Activated T-helper 1 cell treated with Interleukin-2 at 50 U/mL for 16 hours (primary cell): ENCODE measurements at places on chromosomes 2 and 18.

- DNase-seq: no peak
These were observed 1169.3 kb upstream of the DDX18 start for GRCh38 chr2:116645155-116645554.

DNA sequence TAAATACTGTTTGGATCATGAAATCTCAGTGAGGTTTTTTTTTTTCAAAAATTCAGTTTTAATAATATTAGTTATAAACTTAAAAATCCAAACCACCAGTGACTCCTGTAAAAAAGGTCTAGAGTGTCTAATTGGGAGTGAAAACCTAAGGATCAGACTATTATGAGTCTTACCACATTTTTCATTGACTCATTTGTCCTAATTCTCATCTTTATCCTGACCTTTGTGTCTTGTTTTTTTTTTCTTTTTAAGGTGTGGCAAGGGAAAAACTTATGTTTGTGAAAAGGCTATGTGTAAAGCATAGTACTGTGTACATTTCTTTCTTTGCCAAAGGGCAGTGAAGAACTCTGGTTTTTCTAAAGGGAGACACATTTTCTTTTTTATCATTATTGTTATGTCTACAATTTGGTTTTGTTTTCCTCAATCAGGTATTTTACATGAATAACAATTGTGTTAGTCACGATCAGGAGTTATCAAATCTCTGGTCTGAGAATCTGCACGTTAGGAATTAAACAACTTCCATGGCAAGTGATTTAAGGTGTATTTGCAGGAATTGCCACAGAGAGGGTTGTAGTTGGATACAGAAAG, 52.6 kb downstream of the RHBDD1 start:
- DNase-seq: no peak

GRCh38 chr2:217868911-217869334, 133.9 kb downstream of the TNS1 start:
- DNase-seq: no peak

DNA sequence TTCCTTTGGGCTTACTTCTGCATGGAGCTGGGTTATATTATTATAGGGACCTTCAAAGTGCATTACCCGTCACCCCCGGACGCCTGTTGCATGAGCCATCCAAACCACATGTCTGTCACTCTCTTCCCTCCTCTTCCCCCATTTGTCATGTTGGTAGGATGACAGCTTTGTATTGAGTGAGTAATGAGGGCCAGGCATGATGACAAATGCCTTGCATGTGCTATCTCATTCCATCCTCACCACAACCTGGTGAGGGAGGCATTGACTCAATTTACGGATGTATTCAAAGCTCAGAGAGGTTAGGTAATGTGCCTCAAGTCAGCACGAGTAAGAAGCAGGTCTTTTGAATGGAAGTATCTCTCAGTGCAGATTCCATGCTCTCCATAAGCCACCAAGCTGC, 510.5 kb upstream of the TNP1 start:
- no peak for DNase-seq

GRCh38 chr2:126208266-126208665, 447.7 kb upstream of the GYPC start:
- DNase-seq: no peak

GRCh38 chr2:68193144-68193543, 35.5 kb downstream of the PNO1 start:
- DNase-seq: no peak

- no peak for DNase-seq
These were observed 330.2 kb upstream of the FANCL start for GRCh38 chr2:58571181-58571852.

- DNase-seq: no peak
These were observed 16.1 kb upstream of the ANKRD53 start for GRCh38 chr2:70962211-70962884.

DNA sequence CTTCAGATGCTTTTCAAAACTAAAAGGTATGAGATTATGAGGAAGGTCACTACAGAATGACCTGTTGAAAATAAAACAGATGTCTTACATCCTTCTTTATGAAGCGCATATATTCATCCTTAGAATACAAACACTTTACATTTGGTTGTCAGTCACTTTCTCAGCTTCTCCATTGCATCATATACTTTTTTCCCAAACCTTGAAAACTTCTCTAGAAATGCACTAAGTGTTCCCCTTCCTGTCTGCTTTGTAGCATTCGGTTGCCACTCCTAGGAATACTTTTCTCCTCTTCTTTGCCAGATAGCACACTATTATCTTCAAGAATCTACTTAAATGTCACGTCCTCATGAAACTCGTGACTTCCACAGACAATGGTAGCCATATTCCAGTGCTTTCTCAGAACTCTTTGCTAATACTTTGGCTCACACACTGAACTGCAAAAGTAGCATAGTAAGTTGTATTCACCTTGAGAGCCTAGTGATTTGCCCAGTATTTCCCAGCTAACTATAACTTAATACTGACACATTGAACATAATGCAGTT, 27.6 kb downstream of the DSC1 start:
- DNase-seq: no peak

GRCh38 chr18:5627776-5628511, 84.1 kb upstream of the EPB41L3 start:
- DNase-seq: no peak

- no peak for DNase-seq
These were observed 13.4 kb upstream of the PDIA6 start for GRCh38 chr2:10826026-10826425.

DNA sequence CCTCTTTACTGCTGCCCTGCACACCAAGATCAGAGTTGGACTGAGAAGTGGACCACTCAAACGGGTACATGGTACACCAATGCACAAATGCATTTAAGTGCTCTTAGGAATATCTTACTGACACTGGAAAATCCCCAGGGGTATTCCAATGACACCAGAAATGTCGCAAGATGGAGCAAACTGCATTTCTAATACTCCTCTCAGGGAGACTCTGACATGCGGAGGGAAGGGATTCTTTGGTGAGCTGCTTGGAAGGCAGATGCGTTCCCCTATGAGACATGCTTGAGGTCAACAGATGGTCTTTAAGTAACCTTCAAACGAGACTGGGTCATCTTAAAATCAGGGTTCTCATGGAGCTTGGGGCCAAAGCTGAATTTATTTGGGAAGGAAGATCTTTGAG, 521.8 kb upstream of the TCF4 start:
- no peak for DNase-seq

GRCh38 chr2:240435948-240436682, 652 bp downstream of the GPC1 start:
- DNase-seq: no peak

- DNase-seq: no peak
These were observed 404.3 kb downstream of the ZNF521 start for GRCh38 chr18:24947521-24948305.

DNA sequence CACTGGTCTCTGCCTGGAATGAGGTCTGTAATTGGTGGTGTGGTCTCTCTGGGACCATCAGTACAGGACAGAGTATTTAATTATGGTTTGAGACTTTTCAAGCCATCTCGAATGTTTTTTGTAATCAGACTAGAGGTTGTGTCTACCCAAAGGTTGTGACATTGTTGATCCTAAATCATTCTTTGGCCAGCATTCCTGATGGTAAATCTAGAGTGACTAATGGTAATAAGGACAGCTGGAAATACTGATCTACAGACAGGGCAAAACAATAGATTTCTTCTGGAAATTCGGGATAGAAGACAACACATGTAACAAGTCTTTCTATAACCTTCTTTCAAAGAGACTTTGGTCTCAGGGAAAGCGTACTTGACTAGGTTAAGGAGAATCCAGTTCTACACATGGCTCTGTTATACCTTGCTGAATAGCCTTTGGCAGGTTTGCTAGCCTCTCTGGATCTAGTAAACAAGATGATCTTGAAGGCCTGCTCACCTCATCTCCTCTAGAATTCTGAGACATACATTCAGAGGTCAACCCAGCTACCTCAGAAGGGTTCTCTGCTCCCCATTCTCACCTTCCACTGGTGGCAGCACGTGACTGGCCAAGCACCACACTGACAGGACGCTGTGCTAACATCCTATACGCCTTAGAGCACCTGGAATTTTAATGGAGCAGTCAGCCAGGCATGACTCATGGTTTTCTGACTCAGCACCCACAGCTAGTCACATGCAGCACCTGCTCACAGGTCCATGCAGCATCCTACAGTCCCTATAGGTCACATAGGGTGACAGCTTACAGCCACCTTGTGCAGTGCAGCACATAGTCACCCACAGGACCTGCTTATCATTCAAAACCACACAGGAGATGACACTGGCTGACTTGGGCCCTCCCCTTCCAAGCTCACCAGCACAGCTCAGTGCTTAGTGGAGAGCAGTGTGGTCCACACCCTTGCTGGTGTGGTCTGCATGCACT, 12.2 kb downstream of the PLB1 start:
- DNase-seq: no peak

DNA sequence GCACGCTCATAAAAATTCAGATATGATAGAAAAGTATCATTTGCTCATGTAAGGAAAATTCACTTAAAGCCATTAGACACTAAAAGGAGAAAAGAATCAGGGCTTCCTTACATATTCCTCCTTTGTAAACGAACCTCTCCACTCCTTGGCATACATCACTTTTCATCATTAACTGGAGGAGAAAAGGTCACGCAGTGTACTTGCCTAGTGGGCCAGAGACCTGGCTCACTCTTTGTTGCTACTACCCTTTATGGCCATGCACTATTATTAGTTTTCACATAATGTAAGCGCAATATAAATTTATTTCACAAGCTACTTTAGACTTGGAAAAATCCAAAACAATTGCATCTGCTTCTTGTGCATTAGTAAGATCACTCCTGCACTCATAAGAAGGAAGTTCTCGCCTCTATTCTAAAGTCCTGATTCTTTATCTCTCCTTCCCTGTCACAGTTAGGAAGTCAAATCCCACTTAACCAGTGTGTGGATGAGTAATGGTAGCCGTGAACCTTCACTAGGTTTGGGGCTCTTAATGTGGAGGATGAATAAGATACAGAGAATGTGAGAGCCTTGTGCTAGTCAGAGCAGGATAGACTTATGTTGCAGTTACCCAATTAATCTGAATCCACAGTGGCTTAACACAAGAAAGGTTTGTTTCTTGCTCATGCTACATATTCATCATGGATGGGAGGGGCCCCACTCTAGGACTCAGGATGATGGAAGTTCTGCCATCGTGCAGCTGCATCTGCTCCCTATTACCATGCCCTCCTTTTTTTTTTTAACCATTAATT, 115.0 kb upstream of the GLS start:
- DNase-seq: no peak

DNA sequence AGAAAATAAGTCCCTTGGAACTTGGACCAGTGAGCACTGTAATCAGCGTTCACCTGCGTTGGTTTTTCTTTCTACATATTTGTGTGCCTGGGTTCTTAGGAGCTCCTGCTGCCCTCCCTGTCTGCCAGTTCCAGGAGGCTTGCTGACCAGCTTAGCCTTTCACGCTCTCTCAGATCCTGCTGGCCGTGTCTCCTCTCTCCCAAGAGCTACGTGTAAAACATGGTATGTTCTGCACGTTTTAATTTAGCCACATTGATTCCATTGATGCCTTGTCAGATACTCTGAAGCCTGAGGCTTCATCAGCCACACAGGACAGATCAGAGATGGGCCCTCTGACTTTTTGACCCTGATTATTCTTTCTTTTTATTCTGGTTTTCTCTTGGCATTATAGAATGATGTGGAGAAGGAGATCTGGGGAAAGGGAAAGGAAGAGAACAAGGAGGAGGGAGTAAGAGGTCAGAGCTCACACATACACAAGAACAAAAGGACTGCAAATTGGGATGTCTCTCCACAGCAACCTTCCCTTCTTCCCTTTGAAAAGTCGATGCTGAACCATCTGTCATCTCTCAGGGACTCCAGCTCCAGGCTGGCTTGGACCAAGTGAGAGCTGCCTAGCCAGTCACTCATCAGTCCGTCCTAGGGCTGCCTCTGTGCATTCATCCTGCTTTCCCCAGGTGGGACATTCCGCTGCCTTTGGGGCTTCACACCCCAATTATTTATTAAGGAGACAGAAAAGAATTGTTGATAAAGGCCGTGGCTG, 152.8 kb downstream of the PIK3C3 start:
- DNase-seq: no peak

- DNase-seq: no peak
These were observed 564.6 kb upstream of the PKDCC start for GRCh38 chr2:41483226-41483625.

DNA sequence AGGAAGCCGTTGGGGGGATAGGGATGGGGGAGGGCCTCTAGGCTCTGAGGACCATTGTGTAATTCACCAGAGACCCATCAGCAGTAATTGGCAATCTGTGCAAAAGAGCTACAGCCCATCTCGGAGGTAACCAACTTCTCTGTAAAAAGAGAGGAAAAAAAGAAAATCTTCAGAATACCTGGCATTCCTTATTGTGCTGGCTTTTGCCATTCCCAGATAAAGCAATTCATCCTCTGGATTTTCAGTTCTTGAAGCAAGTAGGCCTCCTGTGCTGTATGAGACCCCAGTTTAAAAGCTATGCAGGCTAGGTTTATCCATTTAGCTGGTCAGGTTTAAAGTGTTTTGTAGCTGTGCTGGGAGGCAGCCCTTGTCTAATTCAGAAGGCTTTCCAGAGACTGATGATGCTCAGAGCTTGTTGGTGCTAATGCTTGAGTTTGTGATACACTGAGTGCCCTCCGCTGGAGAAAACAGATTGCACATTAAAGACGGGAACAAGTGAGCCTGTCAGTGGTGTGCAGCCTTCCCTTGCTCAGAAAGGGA, at the start of gene LRRTM4:
Gene LRRTM4, minus strand, starts transcription at position 446 of the 540 bp plus-strand sequence.
- no peak for DNase-seq

GRCh38 chr18:51390702-51391101, 193.2 kb upstream of the MEX3C start:
- no peak for DNase-seq

DNA sequence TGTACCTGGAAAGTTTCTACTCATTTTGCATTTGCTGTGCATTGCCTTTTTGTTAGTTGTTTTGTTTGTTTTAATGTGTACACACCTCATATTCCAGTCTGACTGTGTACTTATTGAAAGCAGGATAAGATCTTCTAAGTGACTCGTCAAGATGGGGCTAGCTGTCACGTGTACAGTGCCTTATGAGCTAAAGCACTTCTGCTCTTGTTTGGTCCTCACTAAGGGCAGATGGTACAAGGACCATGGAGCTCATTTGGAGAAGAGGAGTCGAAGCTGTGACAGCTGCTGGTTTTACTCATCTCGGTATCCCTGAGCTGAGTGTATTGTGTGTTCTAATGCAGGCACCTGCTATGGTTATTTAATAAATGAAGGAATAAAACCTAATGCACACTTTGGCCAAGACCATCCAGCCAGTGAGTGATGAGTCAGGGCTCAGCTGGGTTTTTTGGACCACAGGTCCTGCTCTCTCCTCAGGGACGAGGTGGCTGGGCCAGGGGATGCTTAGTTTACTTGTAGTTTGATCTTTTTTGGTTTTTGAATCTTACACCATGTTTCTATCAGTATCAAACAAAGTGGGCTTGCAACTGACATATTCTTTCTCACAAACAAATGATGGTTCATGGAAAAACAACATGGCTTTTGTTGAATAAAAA, 152.5 kb upstream of the APCDD1 start:
- DNase-seq: no peak

- no peak for DNase-seq
These were observed 182.3 kb downstream of the LOXHD1 start for GRCh38 chr18:46474487-46475389.
